ENCODE measurements at places on chromosomes 16 and 17. TPM values are rescaled to one million over a fixed set of nuclear protein-coding genes. Genes with fewer than 3 reads are reported as not detected.

TPSD1 gene
- total RNA-seq, result not detected

COL1A1 gene
- total RNA-seq, result 10.5 TPM

SLC6A4 gene
- 0.13 TPM for total RNA-seq

OR4D1 gene
- not detected for total RNA-seq

AHSP gene
- total RNA-seq, result not detected

SEPTIN1 gene
- total RNA-seq, result not detected

SLC46A1 gene
- 5.0 TPM for total RNA-seq

TMEM106A gene
- 0.38 TPM for total RNA-seq

CRHR1 gene
- total RNA-seq, result not detected

KCNAB3 gene
- total RNA-seq, result 0.79 TPM

CD79B gene
- not detected for total RNA-seq

TEX19 gene
- total RNA-seq, result not detected

ZACN gene
- not detected for total RNA-seq

NPIPB9 gene
- total RNA-seq, result 1.6 TPM

C16orf86 gene
- total RNA-seq, result 0.26 TPM

HOXB8 gene
- total RNA-seq, result not detected

TEX14 gene
- total RNA-seq, result under 0.01 TPM

CCL17 gene
- total RNA-seq, result not detected

CACNG1 gene
- total RNA-seq, result not detected

CBX4 gene
- total RNA-seq, result 86.8 TPM

KRT32 gene
- not detected for total RNA-seq

C17orf50 gene
- not detected for total RNA-seq

MEOX1 gene
- total RNA-seq, result not detected

ABCC11 gene
- 0.26 TPM for total RNA-seq

KRTAP4-1 gene
- not detected for total RNA-seq

MYOCD gene
- total RNA-seq, result not detected
